ENCODE measurements at places on chromosomes 12 and 14.

- DNase-seq: no peak
Observed at GRCh38 chr12:82876075-82876474, 189.4 kb downstream of the TMTC2 start.

- peak; percentile 91 for DNase-seq
Observed at GRCh38 chr12:3376779-3377455, 114.1 kb upstream of the PRMT8 start.

GRCh38 chr12:104416136-104416535 lies 40.6 kb upstream of the CHST11 start:
- DNase-seq: no peak

- no peak for DNase-seq
Observed at GRCh38 chr12:124761871-124762270, 101.8 kb downstream of the SCARB1 start.

DNA sequence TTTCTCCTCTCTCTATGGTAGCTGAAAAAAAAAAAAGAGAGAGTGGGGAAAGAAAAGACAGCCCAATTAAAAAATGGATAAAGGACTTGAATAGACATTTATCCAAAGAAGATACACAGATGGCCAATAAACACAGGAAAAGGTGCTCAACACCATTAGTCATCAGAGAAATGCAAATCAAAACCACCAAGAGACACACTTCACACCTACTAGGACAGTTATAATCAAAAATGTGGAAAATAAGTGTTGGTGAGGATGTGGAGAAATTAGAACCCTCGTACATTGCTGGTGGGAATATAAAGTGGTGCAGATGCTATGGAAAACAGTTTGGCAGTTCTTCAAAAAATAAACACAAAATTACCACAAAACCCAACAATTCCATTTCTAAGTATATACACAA lies 172.4 kb upstream of the GRIN2B start:
- no peak for DNase-seq

Measured in vagina (tissue), 2 donors.